Fibroblast of lung (primary cell): ENCODE measurements at places on chromosomes 2 and 18.
A peak's percentile ranks its signal among the peaks of the same experiment; 100 is the strongest.

DNA sequence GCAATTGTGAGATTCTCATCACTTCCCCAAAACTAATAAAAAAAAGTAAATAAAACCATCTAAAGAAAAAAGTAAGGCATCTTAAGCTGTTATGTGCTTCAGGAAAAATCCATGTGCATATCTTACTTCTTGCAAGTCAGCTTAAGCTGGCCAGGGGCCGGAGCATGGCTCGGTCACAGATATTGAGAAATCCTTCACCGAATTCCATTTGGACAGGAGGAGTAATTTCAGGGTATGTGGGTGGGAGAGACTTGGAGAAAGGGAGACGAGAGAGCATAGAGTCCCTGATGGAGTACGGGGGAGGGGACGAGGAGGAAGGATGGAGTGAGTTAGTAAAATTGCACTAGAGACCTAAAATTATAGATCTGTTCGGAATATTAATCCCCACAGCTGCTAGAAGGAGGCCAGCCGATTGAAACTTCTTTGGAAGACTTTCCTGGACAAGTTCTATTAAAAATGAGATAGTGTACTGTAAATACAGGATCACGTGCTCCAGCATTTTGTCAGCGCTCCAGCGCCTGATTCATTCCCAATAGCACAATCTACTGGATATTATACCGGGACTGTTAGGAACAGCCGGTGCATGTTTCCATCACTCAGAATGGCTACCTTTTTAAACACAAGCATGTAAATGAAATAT is 438.5 kb downstream of the ZNF516 start:
- DNase-seq, result peak; percentile 73

DNA sequence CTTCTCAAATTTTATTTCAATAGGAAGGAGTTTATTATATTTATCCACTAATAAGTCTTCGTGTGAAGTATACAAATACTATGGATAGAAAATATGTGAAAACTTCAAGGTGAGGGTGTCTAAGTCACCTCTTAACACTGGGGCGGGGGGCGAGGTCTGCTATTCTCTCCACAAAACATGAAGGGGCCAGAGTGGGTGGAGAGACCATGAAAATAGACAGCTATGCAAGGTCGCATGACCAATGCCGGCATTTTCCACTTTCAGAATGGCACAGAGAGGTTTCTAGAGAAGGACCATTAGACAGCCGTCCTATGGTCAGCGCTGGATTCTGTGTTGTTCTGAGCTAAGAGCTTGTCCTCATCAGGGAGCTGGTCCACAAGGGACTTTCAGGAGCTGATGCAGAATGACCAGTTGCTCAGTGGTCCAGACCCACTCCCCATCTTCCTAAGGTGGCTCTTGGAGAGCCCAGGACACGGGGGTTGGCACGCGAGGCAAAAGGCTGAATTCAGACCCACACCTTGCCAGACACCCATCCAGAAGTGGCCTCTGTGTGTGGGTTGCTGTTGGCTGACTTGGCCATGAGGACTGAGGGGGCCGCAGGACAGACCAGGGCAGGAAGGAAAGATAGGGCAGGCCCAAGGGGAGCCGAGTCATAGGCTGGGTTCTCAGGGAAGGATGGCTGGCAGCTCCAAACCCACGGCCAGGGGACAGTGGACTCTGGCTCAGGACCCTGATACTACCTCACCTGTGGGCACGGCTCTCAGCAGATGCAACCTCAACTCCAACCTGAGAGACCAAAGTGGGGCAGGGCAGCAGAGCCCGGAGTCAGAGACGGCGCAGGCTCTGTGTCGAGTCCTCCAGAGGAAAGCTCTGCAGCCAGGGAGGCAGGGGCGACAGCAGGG is 69.8 kb downstream of the NDUFA10 start:
- no peak for DNase-seq

- peak; percentile 18 for DNase-seq
These were observed 12.0 kb upstream of the GALM start for GRCh38 chr2:38653715-38654527.

- DNase-seq, result no peak
These were observed 386.0 kb downstream of the IRS1 start for GRCh38 chr2:226413498-226414130.

DNA sequence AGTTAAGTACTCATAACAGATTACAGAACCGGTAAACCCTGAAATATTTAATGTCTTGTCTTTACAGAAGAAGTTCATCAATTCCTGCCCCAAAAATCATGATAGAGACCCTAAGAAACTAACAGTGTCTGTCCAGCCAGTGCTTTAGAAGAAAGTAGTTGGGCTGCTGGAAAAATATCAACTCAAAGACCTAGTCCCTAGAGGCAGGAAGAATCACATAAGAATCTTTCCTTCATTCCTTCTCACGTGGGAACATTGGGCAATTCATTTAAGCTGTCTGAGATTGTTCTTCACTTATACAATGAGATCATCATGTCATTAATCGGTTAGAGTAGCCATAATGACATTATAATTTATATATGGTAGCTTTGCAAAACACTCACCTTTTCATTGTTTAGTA is 156.4 kb downstream of the CCBE1 start:
- no peak for DNase-seq

- no peak for DNase-seq
These were observed 87.3 kb upstream of the TLK1 start for GRCh38 chr2:171247741-171248662.

- DNase-seq, result peak; percentile 8
These were observed 22.6 kb downstream of the GREB1L start for GRCh38 chr18:21264651-21265050.

DNA sequence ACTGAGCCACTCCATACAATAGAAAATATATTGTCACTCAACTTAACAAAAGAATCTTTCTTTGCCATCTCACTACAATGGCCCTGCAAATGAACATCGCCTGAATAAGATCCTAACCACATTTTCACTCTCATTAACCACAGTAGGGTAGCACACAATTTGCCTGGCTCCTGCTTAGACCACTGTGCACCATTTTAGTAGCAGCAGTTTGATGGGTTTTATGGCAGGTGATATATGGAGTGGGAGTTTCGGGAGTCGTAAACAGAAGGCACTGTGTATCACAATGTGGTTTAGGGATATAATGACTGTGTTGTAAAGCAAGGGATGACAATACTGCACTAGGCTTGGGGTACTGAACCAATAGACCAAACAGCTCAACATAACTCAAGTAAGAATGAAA is 617.4 kb downstream of the BCL11A start:
- DNase-seq, result no peak

GRCh38 chr2:192215096-192215877 is 20.6 kb upstream of the TMEFF2 start:
- no peak for DNase-seq

DNA sequence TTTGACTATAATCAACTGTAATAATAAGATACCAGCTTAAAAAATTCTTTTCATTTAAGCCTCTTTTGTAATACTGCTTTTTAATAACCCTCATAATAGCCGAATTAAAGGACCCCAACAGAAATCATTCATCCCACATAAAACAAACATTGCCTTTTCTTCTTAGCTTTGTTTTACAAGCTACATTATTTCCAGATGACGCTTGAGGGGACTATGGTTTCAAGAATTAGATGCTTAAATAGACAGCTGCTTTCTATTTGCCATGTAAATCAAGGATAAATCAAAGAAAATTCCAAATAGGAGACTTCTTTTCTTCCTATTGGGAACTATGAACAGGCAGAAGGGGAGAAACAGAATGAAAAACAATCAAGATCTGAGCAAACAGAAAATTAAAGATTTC is 200.7 kb upstream of the SMAD7 start:
- DNase-seq, result no peak

GRCh38 chr2:214775971-214776370 is 33.5 kb downstream of the BARD1 start:
- DNase-seq, result no peak

- peak; percentile 9 for DNase-seq
These were observed 1.5 kb upstream of the KLHL30 start for GRCh38 chr2:238136820-238137537.

DNA sequence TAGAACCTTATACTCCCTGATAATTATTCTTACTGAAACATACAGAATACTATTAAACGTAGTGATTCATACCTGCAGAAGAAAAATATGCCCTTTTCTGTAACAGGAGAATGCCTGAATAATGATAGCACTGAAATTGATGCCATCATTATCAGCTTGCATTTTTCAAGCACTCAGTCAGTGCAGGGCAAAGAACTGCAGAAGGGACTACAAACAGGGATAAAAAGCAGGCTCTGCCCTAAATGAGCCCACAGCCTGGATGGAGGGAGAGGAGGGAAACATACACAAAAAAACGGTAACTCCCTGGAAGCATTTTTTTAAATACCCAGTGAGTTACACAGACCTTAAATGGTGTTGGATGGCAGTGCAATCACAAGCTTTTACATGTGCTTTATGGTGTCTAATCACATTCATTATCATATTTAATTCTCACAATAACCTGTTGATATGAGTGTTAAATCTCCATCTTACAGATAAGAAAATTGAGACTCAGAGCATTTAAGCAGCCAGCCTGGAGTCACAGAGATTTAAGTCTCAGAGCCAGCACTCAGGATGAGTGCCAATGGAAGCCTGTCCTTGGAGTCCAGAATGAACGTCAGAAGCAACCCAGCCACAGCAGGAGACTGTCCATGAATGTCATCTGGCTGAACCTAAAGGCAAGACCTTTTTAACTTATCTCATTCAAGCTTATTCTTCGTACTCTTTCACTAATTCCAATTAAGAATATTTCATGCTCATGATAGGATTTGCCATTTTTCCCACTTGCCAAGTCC is 139.3 kb upstream of the CTNNA2 start:
- DNase-seq, result no peak

DNA sequence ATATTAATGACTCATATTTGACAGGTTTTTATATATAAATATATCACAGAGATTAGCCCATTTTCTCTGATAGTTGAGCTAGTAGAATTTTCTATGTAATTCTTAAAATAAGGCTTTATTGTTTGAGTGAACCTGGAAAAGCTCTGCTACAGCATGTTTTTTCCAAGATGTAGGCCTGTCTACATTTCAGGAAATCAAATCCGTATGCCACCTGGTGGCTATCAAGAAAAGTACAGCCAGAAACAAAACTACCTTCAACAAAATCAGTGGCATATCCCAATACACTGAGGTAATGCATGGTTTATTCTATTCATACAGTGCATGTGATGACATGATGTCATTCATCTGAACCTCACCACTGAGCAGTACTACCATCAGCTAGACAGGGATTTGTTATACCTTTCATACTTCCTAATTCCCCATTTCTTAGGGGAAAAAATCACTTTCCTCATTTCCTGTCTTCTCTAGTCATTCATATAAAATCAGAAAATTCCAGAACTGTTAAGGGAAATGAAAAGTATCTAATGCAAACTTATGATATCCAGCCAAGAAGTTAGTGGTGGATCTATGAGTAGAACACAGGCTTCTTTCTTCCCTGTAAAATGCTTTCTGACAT is 310.4 kb upstream of the SYT4 start:
- DNase-seq, result peak; percentile 64

DNA sequence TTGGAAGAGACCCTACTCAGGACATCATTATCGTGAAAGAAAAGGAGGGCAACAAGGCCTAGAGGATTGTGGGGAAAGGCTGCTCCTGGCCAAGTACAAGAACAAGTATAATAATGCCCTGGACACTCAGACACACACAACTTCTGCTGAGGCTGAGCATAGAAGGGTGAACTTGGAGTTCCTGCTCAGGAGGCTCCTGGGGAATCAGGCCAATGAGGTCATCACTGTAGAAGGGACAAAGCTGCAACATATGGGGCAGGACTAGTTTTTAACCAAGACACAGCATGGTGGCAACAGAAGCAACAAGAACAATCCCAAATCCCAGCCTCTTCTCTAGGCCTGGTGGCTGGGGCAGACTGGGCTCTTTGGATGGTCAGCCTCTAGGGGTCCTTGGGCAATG is 102.6 kb downstream of the POLR1A start:
- DNase-seq, result no peak

- DNase-seq, result no peak
These were observed 15.2 kb upstream of the CETN1 start for GRCh38 chr18:564708-565561.

- peak; percentile 74 for DNase-seq
These were observed 4.0 kb upstream of the COL3A1 start for GRCh38 chr2:188970211-188970610.

GRCh38 chr18:68962623-68963022 is 164.7 kb downstream of the CCDC102B start:
- DNase-seq, result no peak

DNA sequence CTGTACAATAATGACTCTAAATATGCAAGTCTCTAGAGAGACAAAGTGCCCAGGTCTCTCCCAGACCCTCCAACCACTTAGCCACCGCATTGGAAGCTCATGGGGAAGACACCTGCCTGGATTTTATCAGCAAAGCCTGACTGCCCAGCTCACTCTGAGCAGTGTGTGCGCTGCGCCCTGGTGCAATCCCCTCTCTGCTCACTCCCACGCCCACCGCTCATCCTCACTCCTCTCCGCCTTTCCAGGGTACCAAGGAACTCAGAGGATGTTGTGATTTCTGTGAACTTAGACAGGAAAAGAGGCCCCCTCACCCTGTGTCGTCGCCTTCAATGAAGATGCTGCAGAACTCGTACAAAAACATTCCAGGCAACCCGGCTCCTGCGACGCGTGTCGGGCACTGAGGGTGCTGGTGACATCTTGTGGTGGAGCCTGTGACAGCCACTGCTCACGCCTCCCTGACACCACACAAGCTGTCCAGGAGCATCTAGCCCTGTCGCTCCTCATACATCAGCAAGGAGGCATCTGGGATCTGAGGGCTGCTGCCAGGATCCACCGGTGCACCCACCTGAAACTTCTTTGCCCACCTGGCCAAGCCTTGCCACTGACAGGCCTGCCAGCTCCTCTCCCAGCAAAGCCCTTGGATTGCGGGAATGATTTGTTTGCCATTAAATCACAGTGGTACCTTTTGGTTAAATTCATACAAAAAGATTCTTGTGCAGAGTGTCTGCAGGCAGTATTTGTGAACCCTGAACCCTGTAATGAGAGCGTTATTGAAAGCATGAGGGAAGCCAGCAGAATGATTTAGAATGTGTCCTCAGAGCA is 220.4 kb downstream of the ZNF516 start:
- DNase-seq, result no peak

DNA sequence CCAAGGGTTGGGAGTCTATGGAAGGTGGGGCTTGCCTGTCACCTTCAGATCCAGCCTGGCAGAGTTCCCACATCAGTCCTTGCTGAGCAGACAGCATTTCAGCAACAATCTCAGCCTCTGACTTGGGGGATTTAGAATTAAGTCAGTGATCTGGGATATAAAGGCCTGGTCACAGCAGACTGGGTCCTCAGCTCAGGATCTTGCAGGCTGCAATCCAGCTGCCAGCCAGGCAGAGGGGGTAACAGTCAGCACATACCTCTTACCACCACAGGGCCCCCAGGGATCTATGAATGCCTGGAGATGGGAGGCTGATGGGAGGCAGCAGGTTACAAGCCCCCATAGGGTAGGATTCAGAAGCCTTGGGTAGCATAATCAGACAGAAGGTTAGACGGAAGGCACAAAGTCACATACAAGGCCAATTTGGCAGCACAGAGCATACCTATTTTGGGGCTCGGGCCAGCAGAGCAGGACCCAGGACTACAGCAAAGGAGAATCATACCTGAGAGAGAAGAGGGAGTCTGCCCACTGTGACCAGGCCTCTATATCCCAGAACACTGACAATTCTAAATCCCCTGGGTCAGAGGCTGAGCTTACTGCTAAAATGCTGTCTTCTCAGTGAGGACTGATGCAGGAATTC is 163.5 kb downstream of the MTCL1 start:
- no peak for DNase-seq

- no peak for DNase-seq
These were observed 191.7 kb upstream of the PIK3C3 start for GRCh38 chr18:41763361-41763760.
